AG09319 (cell line): ENCODE measurements at places on chromosomes 2 and 18.

DNA sequence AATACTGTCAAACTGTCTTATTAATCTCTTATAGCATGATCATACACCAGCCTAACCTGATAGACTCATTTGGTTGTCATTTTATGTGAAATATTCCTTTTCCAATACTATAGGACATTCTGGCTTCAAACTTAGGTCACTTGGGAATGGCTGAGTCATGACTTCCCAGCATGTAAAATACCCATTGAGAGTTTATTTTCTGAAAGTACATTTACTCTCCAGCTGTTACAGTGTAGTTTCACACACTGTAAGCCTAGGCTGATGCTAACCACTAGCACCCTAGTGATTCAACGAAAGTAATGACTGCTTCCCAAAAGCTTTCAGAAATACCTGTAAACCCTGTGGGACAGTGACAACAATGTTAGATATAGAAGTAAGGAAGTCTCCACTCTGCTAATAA, 93.8 kb downstream of the FIGN start:
- DNase-seq, result no peak

DNA sequence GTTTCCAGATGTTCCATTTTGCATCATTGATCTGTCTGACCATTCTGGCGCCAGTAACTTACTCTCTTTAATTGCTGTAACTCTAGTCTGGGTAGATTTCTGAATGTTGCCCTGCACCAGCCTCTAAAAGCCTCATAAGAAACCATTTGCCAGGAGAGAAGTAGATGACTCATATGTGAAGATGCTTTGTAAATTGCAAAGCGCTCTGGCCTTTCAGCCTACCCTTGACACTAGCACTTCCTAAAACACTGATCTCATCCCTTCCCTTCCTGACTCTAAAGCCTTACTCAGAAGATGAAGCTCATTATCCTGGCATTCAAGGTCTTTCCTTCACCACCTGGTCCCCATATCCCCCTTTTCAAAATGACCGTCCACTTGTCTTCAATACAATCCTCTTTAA, 193.2 kb upstream of the MEX3C start:
- no peak for DNase-seq

DNA sequence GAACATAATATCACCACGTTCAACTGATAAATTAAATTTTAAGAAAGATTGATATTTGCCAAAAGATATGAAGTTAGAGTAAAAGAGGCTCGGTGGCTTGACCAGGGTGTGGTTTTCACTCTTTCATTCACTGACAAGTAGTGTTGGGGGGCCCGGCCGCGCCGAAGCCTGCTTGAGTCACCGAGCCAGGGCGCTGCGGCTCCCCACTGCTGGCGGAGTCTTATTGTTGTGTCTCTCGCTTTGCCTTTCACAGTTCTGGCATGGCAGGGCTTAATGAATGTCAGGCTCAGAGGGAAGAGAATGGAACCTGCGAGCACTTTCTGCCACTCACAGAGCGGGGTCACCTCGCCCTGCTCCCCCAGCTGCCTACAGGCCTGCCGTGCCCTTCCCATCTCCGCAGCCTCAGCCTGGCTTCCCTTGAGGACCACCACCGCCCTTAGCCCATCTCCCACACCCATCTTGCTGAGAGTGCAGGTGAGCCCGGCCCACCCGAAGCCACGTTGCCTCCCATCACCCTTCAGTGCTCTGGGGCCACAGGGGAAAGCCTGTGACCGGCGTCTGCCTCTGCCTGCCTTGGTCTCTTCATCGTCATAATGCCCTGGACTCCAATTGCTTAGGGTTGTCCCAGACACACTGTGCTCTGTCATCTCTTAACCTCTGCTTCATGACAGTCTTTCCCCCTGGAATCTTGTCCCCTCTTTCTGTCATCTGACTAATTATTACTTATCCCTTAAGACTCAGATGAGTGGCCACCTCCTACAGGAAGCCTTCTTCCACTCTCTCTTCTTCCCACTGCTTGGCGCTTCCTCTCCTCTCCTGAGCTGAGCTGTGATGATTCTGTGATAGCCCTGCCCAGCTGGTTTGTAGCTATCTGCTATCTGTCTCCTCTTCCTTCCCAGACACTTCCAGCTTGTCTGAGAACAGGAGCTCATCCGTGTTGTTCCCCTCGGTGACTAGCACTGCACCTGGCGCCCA, 142.5 kb downstream of the FAM210A start:
- DNase-seq, result no peak

- DNase-seq, result no peak
Observed at GRCh38 chr2:204470178-204470620, 75.1 kb upstream of the PARD3B start.

DNA sequence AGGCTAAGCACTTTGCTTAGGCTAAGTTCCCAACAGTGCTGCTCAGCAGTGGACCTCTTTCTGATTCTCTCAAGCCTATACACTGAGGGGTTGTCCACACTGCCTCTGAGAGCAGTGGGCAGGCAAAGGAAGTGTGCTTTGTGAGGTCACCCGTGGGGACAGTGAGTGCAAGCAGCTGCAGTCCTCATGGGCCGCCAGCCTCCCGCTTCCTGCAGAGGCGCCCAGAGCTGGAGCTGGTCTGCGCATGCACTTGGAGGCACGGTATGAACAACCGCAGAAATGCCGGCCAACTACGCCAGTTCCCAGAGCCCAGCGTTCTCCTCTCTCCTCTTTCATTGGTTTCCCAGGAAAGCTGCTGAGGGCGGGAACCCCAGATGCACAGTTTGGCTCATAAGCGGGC, 149.5 kb upstream of the DLX2 start:
- DNase-seq, result no peak

- DNase-seq, result no peak
Observed at GRCh38 chr18:3584266-3584861, 134.4 kb downstream of the TGIF1 start.

- no peak for DNase-seq
Observed at GRCh38 chr2:213545481-213545880, 261.2 kb downstream of the SPAG16 start.

- no peak for DNase-seq
Observed at GRCh38 chr2:148430101-148430500, 214.4 kb upstream of the EPC2 start.

GRCh38 chr18:2869207-2869606, 22.4 kb downstream of the EMILIN2 start:
- no peak for DNase-seq
